ENCODE measurements at places on chromosomes 16 and 17.

DNA sequence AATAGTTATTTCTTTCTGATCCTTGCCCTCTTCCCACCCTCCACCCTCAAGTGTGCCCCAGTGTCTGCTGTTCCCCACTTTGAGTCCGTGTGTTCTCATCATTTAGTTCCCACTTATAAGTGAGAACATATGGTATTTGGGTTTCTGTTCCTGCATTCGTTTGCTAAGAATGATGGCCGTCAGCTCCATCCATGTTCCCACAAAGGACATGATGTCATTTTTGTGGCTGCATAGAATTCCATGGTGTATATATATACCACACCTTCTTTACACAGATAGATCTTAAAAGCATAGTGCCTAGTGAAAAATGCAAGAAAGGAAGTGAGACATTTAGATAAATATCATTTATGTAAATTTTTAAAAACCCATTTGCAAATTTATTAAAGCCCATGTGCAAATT lies 33.1 kb downstream of the HS3ST2 start:
- DNase-seq = no peak

- no peak for DNase-seq
Measured at GRCh38 chr16:59655031-59655430, 920.9 kb upstream of the GOT2 start.

GRCh38 chr17:77510133-77510796 lies 369.5 kb downstream of the SEC14L1 start:
- no peak for DNase-seq

GRCh38 chr17:44568945-44569858 lies 11.9 kb downstream of the FZD2 start:
- no peak for DNase-seq

DNA sequence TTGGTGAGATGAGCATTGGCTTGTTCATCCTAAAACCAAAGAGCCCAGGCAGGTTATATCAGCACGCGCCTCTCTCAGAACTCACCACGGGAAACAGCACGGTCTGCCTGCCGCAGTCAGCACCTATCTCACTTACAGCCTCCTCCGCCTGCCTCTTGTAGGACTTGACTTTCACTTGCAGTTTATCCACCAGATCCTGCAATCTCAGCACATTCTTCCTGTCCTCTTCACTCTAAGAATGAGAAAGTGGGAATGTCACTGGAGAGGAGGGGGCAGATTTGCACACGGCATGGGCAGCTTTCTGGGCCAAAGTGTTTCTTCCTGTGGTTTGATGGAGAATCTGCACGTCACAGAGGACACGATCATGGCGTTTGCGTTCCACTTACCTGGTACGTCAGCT lies 27.4 kb downstream of the MYH3 start:
- no peak for DNase-seq

DNA sequence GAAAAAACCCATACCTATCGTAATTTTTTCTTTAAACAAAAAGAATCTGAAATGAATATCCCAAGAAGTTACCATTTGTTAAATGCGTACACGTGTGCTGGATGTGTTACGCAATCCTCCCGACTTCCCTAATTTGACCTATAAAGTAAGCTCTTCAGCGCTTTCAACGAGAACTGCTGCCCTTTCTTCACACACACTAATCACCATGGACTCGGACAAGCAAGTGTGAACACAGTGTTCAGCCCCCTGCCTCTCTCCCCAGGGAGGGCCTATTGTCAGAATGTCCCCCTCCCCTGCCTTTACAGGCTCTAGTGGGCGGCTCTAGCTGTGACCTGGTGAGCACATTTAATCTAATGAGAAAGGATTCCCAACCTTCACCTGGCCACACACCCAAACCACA lies 216.1 kb downstream of the CEP112 start:
- no peak for DNase-seq

DNA sequence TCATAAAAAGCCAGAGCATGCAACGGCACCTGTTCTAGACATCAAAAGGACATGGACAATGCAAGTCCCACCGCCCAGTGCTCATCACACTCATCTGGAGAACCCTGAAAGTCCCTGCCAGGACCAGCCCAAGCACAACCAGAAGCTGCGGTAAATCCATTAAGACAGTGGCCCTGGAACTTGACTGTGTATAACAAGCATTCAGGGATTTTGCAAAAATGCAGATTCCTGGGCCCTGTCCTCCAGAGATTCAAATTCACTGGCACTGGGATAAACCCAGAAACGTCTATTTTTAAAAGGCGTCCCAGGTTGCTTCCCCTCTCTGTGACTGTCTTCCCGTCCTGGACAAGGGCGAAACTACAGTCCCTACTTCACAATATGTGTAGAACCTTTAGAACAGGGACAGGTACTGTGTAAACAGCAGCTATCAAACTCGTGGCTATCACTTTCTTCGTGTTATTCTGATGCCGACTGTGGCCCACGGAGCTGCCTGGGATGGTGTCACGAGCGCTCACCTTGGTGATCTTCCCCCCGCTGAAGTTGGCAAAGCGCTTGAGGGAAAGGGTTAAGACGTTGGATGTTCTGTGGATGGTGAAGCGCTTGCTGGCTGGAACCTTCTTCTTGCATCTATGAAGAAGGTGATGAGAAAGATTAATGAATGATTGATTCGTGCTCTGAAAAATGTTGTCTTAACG lies 22.3 kb downstream of the USP36 start:
- no peak for DNase-seq

GRCh38 chr17:82030470-82031302 lies 792 bp upstream of the RAC3 start:
- DNase-seq = peak; percentile 97

GRCh38 chr17:50046667-50047066 lies 9.2 kb upstream of the ITGA3 start:
- no peak for DNase-seq

GRCh38 chr17:82872591-82873520 lies 33.0 kb upstream of the ZNF750 start:
- no peak for DNase-seq

DNA sequence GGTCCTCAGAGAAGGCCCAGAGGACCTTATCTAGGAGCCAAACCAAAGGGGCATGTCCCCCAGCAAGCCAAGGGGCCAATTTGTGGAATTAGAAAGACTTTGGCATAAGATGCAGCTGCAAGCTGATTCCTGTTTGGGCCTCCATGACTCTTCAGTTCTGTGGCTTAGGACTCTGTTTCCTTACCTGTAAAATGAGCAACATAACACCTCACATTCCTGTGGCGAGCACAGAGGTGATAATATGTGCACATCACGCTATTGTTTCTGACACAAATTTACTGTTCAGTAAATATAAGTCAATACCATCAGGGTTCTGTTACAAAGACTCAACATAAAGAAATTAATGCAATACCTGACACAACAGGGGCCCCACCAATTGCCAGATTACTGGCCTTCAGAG lies 57.7 kb downstream of the CDH11 start:
- DNase-seq = no peak
